ENCODE measurements at places on chromosomes 1 and 21.

GRCh38 chr1:28323720-28324119 is 5.1 kb upstream of the MED18 start:
- DNase-seq, result no peak

DNA sequence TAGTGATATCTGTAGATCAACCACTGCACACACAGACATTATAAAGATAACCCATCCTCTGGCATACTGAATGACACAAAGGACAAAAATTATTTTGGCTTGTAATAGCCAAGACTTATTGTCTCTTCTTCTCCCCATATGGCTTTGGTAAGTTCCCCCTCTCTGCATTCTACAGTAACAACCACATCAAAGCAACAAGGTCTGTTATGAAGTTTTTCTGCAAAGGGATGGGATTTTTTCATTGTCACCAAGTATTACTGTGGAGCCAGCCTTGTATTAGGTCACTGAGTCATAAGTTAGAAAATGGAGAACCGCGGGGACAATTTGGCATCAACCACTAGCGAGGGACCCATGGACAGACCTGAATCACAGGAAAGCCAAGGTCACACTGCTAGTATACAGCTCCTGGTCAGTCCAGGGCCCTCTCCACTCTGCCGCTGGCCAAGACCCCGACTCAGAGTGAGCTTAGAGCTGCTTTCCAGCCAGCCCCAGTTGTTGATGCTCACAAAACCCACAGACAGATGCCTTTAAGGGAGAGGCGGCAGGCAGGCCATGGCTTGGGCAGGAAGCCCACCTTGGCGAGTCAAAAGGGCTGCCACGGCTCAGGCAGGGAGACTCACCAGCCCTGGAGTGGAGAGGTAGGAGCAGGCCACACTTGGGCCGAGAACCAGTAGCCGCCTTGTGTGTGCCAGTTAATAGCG is 6.0 kb downstream of the PABPC4 start:
- DNase-seq, result no peak

GRCh38 chr21:46474382-46474781 is 15.7 kb downstream of the DIP2A start:
- DNase-seq, result no peak

DNA sequence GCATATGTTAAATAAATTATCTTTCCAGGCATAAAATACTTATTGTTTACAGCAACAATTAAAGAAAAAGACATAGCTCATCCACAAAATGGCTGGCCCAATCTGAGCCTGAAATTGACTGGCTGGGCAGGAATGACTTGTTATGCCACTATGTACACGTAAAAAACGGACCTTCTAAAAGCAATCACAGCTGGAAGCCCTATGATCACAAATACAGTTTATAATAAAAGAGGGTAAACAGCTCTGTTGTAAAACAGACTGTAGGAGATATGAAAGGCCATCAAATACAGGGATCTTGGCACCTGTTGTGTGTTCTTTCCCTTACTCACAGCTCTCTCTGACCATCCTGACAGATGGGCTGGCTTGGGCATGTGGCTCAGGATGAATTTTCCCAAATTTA is 70.5 kb upstream of the DMRTA2 start:
- DNase-seq, result no peak

DNA sequence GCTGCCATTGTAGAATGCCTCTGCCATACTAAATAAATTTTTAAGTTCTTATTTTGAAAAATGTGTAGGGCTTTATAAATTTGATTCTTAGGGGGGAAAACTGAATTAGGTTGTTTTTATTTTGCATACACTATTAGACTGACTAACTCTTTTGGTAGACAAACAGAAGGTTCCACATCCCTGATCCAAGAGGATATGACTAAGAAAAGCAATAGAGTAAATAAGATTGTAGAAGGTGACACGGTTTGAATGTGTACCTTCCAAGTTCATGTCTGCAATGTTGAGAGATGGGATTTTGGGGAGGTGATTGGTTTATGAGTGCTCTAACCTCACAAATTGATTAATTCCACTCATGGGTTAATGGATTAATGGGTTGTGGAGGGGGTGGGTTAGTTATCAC is 127.9 kb downstream of the GLUL start:
- DNase-seq, result no peak

GRCh38 chr1:88455621-88456256 is 228.3 kb upstream of the PKN2 start:
- DNase-seq, result no peak

GRCh38 chr1:203839081-203839480 is 22.3 kb upstream of the SNRPE start:
- no peak for DNase-seq

GRCh38 chr21:34878501-34878900 is 170.6 kb downstream of the RUNX1 start:
- DNase-seq, result no peak

DNA sequence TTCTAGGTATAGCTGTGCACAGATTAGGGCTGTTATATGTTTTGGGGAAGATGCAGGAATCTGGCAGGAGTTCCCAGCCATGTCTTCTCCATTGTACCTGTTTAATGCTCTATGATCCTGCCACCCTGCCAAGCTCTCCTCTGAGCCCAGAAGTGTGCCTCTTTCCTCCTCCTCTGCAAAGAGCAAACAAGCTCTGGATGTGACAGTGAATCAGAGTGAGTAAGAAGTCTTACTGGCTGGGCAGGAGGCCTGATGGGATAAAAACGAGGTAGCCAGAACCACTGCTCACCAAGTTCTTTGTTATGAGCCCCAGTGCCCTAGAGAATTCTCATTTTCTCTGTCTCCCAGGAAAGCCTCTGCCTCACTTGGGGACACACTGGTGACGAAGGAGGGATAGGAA is 69.0 kb downstream of the BRINP2 start:
- no peak for DNase-seq

- DNase-seq, result no peak
Observed at GRCh38 chr21:27017246-27017645, 50.4 kb upstream of the ADAMTS5 start.

DNA sequence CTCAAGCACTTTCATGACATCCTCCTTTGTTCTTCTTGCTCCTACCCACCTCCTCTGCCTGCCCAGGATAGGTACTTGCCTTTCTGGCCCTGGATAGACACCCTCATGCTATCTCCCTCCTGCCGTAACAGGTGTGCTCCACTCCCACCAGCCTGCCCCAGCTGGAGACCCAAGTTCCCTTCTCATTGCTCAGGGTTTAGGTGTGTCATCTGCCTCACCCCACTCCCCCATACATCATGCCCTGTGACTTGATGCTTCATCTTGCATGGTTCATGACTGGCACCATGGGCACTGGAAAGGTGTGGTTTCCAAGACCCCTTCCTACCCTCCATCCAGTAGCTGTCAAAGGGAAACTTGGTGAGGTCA is 5.9 kb downstream of the RHEX start:
- no peak for DNase-seq

DNA sequence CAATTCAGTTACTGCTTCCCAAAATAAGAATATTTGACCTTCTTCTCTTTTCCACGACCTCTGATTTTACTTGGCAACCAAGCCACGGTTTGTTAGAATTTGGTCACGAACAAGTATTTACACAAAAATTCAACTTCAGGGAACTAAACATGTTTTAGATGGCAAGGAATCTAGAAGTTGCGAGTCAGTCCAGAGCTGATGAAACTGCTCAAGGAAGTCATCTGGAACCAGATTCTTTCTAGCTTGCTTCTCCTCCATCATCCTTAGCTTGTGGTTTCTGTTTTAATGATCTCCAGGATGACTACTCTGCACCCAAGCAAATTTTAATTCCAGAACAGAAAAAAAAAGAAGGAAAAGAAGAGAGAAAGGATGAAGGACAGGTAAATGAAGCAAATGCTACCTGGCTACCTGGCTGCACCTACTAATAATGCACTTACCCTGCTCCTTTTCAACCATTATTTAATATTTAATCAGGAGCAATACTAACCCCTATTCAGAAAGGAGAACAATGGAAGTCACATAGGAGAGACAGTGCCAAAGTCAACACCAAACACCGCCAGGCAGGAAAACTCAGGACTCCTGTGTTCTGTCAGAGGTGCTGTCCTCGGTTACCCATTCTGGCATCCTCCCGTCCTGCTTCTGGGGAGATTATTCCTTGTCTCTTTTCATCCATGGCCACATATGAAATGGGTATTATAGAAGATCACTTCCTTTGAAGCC is 54.2 kb upstream of the RGS7 start:
- no peak for DNase-seq

- DNase-seq, result no peak
Observed at GRCh38 chr1:44747878-44748277, 8.2 kb downstream of the KIF2C start.

DNA sequence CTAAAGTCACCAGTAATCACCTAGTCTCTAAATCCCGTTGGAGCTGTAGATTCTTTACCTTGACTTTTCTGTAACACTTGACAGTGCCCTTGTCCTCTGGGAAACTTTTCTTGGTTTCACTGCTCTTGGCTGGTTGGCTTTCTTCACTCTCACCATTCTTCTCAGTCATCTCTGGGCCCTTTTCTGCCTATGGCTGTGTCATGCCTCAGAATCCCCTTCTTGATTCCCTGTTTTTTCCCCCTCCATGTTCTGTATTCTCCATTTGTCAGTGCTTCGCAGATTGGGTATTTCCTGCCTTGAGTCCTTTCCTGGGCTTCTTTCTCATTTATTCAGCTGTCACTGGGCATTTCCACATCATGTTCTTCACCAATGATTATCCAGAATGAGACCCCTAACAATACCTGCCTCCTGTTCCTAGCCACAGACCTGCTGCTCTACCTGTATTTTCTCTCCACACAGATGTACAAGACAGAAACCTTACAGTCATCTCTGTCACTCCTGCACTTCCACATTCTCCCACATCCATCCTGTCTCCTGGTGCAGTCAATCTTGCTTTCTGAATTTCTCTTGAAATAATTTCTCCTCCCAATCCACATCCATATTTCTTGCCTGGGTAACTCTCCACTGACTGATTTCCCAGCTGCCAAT is 14.7 kb downstream of the UCK2 start:
- no peak for DNase-seq

- DNase-seq, result no peak
Observed at GRCh38 chr1:36656271-36656670, 173.6 kb upstream of the CSF3R start.

- no peak for DNase-seq
Observed at GRCh38 chr1:35851132-35851869, 31.7 kb upstream of the AGO1 start.

DNA sequence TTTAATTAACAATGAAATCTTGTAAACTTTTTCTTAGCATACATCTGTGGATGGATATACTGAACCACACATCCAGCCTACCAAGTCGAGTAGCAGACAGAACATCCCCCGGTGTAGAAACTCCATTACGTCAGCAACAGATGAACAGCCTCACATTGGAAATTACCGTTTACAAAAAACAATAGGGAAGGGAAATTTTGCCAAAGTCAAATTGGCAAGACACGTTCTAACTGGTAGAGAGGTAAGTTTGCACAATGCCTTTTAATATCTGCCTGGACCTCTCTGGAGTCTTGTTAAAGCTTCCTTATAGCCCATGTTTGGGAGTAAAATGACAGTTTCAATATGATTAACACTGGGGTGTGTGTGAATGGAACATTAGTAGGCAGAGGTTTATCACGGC is 51.4 kb downstream of the MARK1 start:
- no peak for DNase-seq

GRCh38 chr1:179775009-179775408 is 31.9 kb downstream of the FAM163A start:
- DNase-seq, result no peak

DNA sequence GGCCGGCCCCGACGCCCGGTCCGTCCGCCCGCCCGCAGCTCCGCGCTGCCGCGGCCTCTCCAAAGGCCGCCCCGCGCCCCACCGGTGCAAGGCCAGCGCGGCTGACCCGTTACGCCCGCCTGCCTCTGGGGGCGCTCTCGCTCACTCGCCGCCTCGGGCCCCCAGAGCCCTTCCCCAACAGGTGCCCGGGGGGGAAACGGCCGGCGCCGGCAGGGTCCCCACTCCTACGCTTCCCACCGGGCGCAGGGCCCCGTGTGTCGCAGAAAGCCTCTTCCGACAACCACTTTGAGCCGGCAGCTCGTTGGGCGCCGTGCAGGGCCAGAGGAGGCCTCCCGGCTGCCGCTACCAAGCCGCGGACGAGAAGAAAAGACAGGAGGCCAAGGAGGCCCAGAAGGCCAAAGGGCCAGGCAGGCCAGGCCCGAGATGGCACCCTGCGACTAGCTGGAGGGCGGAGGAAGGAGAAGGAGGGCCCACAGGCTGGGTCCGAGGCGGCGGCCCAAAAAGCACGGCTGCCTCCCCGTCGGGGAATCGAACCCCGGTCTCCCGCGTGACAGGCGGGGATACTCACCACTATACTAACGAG is 64.9 kb upstream of the FCGR2A start:
- no peak for DNase-seq

- no peak for DNase-seq
Observed at GRCh38 chr1:36087233-36088123, 1.2 kb upstream of the ADPRS start.

DNA sequence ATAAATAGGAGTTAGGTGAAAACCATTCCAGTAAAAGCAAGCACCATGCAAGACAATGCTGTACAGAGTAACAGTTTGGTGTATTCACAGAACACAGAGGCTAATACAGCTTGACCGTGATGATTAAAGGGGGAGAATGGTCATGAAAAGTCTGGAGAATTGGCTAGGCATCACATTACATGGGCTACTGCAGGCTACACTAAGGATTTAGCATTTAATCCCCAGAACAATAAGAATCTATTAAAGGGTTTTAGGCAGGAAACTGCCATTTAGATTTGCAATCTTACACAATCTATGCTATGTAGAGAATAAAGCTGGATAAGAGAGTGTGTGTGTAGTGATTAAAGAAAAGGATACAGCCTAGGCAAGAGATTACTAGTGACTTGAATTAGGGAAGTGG is 30.6 kb downstream of the HFM1 start:
- no peak for DNase-seq

DNA sequence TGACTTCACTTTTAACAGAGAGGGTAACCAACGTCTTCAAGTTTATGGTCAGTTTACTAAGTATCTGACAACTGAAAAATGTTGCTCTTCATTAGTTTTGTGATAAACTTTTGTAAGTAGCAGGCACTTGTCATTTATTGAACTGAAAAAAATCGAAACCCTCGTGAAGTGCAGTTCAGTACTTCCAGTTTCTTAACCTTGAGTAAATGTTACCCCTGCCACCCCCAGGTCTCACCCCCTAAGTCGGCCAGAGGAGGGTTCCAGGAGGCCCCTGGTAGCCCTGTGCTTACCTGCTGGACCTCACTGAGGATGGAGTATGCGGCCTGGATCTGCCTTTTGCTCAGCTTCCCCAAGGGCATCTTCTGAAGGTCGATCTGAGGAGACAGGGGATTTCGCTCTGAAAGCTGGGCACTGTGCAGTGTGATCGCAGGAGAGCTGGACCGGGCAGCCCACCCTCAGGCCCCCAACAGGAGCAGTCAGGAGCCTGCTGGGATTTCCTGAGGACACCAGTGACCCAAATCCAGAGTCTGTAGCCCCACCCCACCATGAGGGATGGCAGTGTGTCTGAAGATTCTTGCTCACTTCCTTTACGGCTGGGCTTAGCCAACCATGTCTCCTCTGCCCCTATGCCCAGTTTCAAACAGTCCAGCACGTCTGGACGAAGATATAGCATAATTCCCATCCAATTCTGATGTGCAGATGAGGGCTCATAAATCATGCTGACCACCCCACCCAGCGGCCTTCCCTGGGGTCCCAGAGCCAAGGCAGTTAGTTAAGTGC is 37.6 kb downstream of the PARP1 start:
- no peak for DNase-seq
